ENCODE measurements at places on chromosomes 6 and 20. TPM values are rescaled to one million over a fixed set of nuclear protein-coding genes. Genes with fewer than 3 reads are reported as not detected.
A peak's percentile ranks its signal among the peaks of the same experiment; 100 is the strongest.

DNA sequence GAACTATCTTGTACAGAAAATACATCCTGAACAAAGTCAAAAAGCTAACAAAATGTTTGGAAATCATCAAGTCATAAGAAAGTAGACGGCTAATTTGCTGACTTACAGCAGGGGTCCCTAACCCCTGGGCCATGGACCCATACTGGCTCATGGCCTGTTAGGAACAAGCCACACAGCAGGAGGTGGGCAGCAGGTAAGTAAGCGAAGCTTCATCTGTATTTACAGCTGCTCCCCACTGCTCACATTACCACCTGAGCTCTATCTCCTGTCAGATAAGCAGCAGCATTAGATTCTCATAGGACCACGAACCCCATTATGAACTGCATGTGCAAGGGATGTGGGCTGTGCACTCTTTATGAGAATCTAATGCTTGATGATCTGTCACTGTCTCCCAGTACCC lies 115.5 kb downstream of the CDK19 start:
- DNase-seq: no peak

The NR2E1 gene
- not detected for total RNA-seq

DNA sequence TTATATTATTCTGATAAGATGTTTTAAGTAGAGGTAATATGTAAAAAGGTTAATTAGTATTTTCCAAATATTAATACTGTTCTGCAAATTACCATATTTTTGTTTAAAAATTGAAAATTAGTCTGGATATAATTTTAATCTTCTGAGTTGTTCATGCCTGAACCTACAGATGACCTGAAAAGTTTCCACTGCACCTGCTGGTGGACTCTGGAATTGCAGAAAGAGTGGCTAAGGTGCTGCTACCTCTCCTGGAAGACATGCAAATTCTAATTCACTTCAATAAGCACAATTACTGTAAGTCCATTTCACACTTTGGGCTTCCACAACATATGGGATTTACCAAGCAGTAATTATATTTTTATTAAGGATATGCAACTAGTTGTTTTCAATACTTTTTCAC lies 77.7 kb upstream of the OLIG3 start:
- peak; percentile 3 for DNase-seq

The DEFB126 gene
- total RNA-seq: not detected

The SLC17A4 gene
- not detected for total RNA-seq
